Fibroblast of lung (primary cell): ENCODE measurements at places on chromosomes 4 and X. TPM values are rescaled to one million over a fixed set of nuclear protein-coding genes. Genes with fewer than 3 reads are reported as not detected.

- DNase-seq = peak; percentile 31
Measured at GRCh38 chrX:78710171-78710570, 37.3 kb upstream of the LPAR4 start.

DNA sequence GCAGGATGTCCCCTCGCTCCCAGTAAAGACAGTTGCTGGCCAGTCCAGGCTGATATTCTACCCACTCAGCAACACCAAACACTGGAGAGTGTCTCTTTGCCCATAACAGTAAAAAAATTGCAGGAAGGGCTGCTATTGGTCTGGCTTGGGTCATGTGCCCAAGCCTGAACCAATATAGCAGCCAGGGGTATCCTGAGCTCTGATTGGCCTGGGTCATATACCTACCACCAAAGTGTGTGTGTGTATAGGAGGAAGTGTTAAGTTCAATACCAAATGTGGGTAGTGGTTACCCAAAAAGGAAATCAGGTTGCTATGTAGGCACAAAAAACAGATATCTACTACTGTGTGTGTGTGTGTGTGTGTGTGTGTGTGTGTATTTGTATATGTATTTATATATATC lies 373.2 kb downstream of the BCOR start:
- no peak for DNase-seq

GRCh38 chr4:17134565-17134964 lies 236.1 kb upstream of the LDB2 start:
- DNase-seq = no peak

- peak; percentile 4 for DNase-seq
Measured at GRCh38 chrX:12378706-12379105, 240.4 kb downstream of the FRMPD4 start.

DNA sequence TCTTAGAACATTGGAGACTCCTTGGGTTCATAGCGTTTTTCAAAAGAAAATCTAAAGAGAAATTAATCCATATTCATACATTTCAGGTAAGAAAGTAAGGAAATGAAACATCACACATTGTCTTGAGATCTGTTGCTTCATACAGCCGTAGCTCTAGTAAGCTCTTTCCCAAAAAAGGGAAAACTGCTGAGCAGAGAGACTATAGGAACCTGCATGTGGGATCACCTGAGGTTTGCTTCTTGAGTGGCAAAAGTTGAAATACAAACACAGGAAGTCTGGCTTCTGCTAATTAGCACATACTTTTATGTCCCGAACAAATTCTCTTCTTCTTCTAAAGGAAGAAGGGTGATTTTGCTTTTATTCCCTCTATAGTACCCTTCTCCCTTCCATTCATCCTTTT lies 57.7 kb downstream of the MRPL1 start:
- DNase-seq = no peak

GRCh38 chrX:38357747-38358673 lies 5.6 kb downstream of the OTC start:
- no peak for DNase-seq

DNA sequence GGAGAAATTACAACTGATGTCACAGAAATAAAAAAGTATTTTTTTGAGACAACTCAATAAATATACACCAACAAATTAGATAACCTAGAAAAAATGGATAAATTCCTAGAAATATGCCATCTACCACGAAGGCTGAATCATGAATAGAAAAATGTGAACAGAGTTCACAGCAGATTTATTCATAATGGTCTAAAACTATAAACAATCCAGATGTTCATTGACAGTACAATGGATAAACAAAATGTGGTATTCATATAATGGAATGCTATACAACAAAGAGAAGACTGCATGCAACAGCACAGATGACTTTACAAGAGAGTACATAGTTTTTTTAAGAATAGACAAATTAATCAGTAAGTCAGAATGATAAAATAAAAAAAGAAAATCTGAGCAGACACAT lies 55.2 kb downstream of the CLOCK start:
- DNase-seq = peak; percentile 37

GRCh38 chrX:68252664-68253063 lies 180.6 kb downstream of the OPHN1 start:
- no peak for DNase-seq

DNA sequence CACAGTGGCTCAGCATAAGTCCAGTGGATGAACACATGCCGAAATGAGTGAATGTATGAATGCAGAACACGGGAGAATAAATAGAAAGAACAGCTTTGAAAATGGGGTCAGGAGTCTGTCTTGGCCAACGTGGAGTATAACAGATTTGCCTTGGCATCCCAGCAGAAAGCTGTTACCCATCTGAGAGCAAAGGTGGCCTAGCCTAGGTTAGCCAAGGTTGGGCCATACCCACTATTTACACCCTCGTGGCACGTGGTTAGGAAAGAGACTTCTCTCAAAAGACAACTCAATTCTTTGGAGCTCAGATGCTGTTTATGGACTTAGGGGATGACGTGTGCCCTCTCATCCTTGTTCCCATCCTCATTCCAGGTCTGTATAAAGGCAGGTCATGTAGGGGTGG lies 127.3 kb downstream of the NSUN7 start:
- no peak for DNase-seq

DNA sequence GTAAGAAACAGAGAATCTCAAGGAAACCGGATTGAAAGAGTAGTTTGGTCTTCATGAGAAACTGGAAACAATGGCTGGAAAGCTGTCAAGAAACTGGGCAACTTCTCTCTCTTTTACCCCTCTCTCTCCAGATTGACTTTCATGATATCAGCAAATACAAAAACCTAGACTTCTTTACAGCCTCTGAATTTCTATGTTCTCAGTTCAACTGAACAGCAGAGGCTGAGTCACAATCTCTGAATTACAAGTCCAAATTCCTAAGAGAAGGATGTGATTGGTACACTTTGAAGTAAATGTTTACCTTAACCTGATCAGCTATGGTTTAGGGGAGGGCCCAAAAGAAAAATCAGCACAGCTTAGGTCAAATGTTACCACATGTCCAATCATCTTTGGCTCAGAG lies 974.9 kb downstream of the RPA4 start:
- DNase-seq = peak; percentile 28

DNA sequence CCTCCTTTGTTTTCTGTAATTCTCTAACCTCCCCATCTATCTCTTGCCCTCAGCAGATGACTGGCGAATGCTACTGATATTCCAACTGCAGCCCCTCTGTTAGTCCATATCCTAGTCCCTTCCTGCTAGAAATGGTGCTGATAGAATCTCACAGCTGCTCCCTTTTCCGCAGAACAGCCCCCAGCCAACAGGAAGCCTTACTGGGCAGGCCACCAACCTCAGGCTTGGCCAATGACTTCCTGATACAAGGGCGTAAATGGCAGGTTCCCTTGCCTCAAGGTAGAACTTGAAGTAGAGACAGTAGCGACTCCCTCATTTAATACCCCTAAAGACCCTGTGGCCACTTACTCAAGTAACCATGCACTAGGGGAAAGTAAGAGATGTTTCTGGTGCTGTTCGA lies 26.7 kb upstream of the SLC2A9 start:
- no peak for DNase-seq

GRCh38 chr4:121485190-121485804 lies 104.5 kb upstream of the QRFPR start:
- no peak for DNase-seq

GRCh38 chr4:36772154-36772516 lies 472.4 kb upstream of the NWD2 start:
- DNase-seq = no peak

GRCh38 chr4:176988226-176988625 lies 195.5 kb upstream of the VEGFC start:
- DNase-seq = peak; percentile 92

DNA sequence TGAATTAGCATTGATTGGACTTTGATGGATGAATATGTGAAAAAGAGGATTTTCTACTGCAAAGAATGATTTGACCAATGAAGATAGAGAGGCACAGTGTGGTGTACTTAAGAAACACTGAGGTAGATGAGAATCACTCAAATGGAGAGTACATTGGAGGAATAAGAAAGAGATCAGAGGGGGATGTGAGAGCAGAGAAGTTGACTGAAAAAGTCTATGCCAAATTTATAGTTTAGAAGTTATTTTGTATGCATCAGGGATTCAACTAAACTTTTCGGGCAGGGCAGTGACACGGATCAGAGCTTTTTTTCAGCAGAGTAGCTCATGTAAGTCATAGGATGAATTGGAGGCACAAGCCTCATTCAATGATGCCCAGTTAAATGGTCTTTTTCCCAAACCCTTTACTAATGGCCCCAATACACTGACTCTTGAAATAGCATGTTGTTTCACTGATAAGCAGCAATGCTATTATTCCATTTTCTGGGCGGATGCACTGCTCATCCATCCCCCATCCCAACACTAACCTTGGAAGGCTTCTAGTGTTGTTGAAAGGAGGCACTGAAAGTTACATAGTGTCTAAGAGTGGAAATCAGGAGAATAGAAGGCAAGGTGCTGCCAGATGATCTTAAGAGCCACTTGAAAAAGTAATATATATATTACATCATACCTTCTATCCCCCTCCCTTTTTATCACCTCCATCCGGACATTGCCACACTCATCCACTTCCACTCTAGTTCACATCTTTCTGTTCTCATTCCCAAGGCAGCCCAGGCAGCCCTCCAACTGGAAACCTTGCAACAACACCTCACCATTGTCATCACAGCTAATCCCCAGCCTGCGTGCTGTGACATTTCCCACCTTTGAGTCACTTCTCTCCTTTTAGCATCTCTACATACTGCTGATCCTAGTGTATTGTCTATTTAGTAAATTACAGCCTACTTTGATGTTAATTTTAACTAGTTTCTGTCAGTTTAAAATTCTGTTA lies 46.1 kb downstream of the ARHGAP24 start:
- no peak for DNase-seq

DNA sequence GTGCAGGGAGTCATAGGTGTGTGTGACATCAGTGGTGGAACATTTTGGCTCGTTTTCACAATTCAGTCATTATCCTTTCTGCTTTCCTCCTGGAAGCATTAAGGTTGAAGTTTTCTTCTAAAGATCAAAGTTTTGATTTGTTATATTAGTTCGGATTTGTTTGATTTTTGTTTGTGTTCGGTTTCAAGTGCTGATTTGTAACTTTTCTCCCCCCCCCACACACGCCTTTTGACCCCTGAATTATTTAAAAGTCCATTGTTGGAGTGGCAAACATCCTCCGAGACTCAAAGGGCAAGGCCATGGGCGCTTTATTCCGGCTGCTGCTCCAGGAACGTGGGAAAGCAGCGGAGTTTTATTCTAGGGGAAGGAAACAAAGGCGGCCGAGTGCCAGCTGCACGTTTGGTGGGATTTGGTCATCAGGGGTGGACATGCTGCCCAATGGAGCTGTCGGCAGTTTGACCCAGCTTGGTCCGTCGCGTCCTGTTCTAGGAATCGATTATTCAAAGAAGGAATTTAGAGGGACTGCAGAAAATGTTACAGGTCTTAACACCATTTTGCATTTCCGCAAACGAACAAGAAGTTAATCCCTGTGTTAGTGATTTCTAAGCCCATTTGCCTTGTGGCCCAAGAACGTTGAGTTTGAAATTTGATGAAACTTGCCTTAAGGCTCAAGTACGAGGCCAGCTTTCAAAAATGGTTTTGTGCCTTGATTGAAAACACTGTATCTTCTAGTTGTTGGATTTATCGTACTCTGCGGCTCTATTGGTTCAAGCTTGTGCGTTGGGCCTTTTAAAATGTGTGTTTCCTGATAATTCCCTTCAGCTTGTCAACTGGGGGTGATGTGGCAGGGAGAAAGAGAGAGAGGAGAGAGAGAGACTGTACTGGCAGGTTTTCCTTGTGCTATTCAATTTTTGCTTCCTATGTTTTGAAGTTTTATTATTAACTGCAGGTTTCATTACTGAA lies 565 bp upstream of the ZNF41 start:
- peak; percentile 33 for DNase-seq

DNA sequence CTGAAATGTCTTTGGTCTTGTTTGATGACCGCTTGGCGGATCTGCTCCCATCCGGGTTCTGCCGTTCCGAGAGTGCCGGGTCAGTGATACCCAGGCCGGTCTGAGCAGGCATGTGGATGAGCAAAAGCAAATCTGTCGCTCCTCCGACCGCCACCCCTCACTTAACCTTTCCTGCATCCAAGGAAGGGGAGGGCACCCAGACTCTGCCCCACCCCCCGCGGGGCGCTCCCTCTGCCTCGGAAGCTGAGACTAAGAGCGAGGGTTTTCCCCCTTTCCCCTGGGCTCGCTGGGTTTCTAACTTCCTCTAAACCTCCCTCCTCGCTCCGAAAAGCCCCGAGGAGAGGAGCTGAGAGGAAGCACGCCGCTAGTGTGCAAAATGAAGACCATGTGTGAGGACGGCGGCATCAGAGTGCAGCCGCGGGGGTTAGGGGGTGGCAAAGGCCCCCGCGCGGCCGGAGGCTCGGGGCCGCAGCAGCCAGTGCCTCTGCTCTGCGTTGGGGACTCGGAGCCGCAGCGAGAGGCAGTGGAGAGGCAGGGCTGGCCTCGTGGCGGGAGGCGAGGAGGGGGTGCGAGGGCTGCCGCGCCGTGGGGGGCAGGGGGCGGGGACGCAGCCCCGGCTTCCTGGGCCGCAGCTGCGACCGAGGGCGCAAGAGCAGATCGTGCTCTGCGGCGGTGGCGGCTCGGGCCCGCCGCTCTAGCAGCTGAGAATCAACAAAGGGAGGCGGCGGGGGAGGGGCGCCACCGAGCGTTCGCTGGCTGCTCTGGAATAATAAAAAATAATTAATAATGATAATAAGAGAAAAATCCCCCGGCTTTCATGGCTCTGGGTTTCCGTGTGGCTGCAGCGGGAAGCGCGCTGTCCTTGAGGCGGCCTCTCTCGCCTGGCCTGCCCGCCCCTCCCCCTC lies 55.8 kb upstream of the BCOR start:
- peak; percentile 52 for DNase-seq

GRCh38 chr4:10577018-10577417 lies 107.5 kb downstream of the CLNK start:
- DNase-seq = no peak

- no peak for DNase-seq
Measured at GRCh38 chr4:185018834-185019455, 655 bp downstream of the HELT start.

- DNase-seq = peak; percentile 52
Measured at GRCh38 chr4:84971319-84971932, 4.9 kb upstream of the WDFY3 start.

- no peak for DNase-seq
Measured at GRCh38 chr4:87117051-87117731, 103.2 kb downstream of the KLHL8 start.

DNA sequence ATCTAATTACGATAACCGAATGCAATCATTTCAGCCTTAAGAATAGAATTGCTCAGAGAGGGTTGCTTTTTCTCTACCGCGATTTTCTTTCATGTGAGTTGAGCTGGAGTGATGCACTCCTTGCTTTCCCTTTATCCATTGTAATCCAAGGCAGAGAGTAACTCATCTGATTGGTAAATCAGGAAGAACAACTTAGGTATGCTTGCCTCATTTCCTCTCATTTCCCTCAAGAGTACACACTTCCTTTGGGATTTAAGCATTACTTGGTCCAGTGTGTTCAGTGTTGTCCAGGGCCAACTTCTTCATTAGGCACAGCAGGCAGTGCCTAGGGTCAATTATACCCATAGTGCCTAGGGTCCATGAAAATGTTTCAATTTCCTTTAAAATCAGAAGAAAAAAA lies 15.7 kb upstream of the N4BP2 start:
- no peak for DNase-seq

Gene SSX4B
- total RNA-seq = not detected in 2 replicates

Gene VCX3B
- not detected in 2 replicates for total RNA-seq

Gene INTS6L
- 4.1 and 5.1 TPM in 2 replicates for total RNA-seq

Gene TLR10
- not detected in 2 replicates for total RNA-seq

Gene P2RY10
- total RNA-seq = not detected in 2 replicates

Gene ZAR1
- not detected in 2 replicates for total RNA-seq

Gene ELOVL6
- total RNA-seq = 8.7 and 15.0 TPM in 2 replicates

Gene ARHGAP6
- total RNA-seq = 6.9 and 11.7 TPM in 2 replicates

Gene PABPC1L2A
- not detected in 2 replicates for total RNA-seq

Gene ARAP2
- total RNA-seq = 2.3 and 3.0 TPM in 2 replicates

Gene STBD1
- total RNA-seq = 10.8 and 17.5 TPM in 2 replicates

Gene USP51
- total RNA-seq = 1.3 TPM in 2 replicates

Gene SLITRK2
- 0.26 and 0.66 TPM in 2 replicates for total RNA-seq

Gene ENAM
- total RNA-seq = under 0.01 and 0.50 TPM in 2 replicates
